ENCODE measurements at places on chromosomes 5 and 9.

GRCh38 chr9:122402403-122402871 lies 31.6 kb downstream of the PTGS1 start:
- DNase-seq: peak; percentile 17

- no peak for DNase-seq
Observed at GRCh38 chr5:143117821-143118220, 285.7 kb downstream of the NR3C1 start.

- no peak for DNase-seq
Observed at GRCh38 chr5:34053571-34054399, 10.8 kb upstream of the C1QTNF3 start.

DNA sequence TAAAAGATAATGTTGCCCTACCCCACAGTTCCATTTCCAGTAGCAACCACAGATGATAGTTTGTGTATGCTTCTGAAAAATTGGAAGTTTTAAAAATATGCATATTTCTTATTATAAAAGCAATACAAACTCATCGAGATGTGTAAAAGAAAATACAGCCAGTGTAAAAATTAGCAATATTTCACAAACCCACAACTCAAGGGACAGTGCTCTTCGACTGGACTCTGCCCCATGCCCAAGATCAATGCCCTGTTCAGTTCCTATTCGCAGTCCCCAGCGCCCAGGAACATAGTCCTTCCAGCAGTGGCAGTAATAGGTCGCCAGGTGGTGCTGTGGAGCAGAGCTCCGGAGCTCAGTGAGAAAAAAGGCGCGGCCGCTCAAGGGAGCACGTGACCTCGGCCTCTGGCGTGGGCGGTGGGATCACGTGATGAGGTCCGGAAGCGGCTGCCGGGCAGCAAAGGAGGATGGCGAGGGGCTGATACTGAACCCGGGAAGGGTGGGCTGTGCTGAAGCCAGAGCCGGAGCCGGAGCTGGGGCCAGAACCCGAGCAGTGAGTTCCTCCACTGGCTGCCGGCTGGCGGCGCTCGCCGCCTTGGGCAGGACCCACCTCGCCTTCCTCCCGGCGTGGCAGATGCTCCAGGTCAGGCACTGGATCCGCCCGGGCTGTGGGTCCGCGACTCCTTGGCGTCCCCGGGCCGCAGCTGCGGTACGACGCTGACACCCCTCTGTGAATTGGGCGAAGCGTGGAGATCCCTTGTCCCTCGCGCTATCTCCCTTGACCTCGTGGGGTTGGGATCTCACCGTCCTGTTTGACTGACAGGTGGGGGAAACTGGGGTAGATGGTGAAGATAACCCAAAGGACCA lies at the start of gene SLC36A1:
Gene SLC36A1, plus strand, starts transcription at position 430 of the 864 bp plus-strand sequence. CDS start 11,190 bp downstream, outside the sequence.
- DNase-seq: peak; percentile 90

DNA sequence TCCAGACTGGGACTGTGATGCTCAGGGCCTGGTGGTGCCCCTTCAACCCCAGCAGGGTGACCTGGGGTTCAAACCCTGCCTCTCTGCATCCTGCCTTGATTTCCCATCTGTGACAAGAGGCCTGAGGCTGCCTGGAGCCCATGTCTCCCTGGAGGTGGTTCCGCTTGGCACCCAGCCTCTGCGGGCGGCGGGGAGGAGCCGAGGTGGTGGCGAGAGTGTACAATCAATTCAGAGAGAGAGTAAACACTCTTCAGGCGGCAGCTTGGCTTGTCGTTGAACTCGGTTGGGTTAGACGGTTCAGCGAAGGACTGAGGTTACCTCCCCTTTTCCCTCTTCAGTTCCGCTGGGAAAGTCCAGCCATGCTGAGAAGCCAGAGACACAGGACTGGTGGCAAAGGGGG lies 39.3 kb downstream of the NTNG2 start:
- no peak for DNase-seq

- DNase-seq: no peak
Observed at GRCh38 chr5:57386958-57387357, 95.7 kb downstream of the ACTBL2 start.

GRCh38 chr9:95077766-95078370 lies 239.6 kb downstream of the FANCC start:
- no peak for DNase-seq

GRCh38 chr9:128113526-128114325 lies 13.8 kb downstream of the PTGES2 start:
- no peak for DNase-seq

GRCh38 chr5:73764586-73764985 lies 138.6 kb downstream of the ARHGEF28 start:
- DNase-seq: no peak

DNA sequence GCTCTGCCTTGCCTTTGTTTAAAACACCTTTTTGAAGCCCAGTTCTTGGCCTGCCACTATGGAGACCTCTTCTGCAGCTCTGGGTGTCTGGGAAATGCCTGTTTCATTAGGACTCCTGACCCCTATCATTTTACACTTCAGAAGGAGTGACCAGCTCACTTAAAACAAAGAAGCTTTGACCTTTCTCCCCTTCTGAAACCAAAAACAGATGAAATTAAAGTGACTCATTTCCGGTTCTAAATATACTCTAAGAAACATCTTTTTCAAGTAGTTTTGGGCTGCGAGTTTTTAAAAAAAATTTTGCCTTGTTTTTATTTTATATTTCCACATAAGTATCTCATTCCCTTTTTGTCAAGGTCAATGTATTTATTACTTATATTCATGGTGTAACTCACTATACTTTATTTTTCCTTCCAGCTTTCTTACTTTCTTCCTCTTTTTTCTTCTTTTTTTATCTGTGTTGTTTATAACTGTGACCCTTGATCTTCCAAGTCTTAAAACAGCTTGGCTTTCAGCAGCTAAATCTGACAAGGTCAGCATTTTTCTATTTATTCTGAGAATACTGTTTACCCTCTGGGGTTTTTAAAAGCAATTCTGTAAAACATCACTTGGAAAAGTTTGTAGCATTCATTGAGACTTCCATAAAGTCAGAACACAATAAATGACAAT lies 672.9 kb downstream of the NR2F1-AS1 start:
- DNase-seq: no peak

- no peak for DNase-seq
Observed at GRCh38 chr9:10910779-10911178, 298.0 kb upstream of the PTPRD start.

DNA sequence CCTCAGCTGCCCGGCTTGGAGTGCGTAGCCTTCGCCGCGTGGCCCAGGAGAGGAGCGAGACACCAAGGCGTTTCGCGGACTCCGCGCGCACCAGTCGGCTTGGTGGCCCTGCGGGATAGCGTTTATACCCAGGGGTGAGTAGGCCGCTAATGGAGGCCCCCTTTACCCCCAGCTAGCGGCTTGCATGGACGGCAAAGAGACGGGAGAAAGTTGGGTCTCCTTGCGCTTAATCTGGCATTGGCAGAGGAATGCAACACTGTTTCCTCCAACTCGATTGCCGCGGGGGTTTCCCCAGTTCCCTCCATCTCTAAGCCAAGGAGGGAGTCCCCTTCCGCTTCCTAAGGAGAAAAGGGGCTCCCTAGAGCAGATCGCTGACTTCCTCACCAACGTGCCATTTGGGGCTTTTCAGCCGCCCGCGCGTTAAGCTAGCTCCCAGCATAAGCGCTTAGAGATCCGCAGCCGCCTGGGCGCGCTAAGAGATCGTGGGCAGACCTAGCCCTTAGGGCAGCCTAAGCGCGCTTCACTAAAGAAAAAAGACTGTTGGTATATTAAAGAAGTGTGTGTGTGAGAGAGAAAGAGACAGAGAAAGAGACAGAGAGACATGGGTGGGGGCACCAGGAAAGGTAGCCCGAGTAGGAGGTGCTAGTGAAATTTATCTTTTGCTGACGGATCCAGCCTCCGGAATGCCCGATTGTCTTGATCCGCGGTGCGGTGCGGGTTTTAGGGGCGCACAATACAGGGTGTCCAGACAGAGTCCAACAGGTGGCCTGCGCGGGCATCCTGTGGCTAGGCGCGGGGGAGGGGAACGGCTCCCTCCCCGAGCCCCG lies 597.9 kb upstream of the SGCD start:
- no peak for DNase-seq

GRCh38 chr9:7086389-7086788 lies 328.6 kb downstream of the KDM4C start:
- DNase-seq: no peak

GRCh38 chr9:131620764-131621520 lies 75.6 kb downstream of the PRRT1B start:
- DNase-seq: no peak

GRCh38 chr5:176429972-176430371 lies 13.6 kb upstream of the CLTB start:
- no peak for DNase-seq
